Foreskin fibroblast (primary cell): ENCODE measurements at places on chromosomes 7 and 10.
A peak's percentile ranks its signal among the peaks of the same experiment; 100 is the strongest.

- no peak for DNase-seq
Measured at GRCh38 chr7:2237109-2237602, 4.4 kb upstream of the MAD1L1 start.

GRCh38 chr10:69089638-69090599, 2.0 kb downstream of the SRGN start:
- DNase-seq = no peak

GRCh38 chr10:7826971-7827370, 8.7 kb downstream of the TAF3 start:
- peak; percentile 44 for DNase-seq

GRCh38 chr10:3265088-3265487, 92.5 kb upstream of the PITRM1 start:
- no peak for DNase-seq

- no peak for DNase-seq
Measured at GRCh38 chr7:463362-463781, 56.3 kb downstream of the PDGFA start.

DNA sequence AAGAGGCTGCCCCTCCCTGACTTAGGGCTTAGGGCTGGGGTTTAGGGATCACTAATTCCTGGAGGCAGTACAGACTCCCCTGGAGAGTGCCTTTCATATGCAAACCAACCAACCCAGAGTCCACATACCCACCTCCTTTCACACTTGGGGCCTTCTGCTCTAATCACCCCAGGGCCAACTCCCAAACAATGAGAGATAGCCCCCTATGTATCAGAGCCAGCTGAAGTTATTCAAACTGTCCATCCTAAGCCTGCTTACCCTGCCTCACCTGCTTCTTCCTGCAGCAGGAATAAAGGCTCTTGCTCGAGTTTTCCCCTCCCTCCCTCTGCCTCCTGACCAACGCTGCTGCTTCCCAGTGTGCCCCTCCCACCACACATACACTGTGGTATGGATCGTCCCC, 51.8 kb upstream of the SLC35G1 start:
- DNase-seq = no peak

GRCh38 chr7:68461430-68461829, 1136.8 kb upstream of the AUTS2 start:
- no peak for DNase-seq

DNA sequence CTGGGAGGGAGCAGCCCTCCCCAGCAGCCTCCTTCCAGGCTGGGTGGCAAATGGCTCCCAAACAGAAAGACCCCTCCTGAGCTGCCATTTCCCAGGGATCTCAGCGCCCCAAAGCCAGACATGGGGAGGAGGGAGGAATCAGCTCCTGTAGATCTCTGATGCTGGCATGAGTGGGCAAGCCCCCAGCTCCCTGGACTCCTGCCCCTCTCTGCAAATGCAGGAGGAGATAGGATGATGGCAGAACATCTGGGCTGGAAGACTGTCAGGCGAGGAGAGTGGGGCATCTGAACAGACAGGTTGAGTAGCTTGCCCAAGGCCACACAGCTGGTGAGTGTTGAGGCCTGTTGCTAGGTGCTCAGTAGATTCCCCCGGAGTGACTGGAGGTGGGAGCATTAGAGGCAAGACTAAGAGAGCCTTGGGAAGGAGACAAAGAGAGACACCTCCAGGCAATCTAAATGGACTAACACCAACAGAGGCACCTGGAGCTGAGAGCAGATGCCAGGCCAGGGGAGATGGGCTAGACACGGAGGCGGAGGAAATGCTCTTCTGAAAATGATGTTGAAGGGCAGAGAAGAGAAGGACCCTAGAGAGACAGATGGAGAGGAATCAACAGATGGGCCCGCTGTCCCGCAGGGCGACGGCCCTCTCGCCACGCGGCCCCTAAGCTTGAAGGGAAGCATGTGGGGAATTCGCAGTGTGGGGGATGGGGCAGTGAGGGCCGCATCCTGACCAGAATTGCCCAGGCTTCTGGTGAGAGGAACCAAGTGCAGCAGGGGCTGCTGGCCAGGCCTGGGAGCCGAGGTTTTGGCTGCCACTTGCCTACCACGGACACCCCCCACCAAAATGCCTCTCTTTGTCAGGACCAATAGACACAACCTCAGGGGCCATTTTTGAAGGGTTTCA, 84.8 kb upstream of the LRRC4 start:
- no peak for DNase-seq

DNA sequence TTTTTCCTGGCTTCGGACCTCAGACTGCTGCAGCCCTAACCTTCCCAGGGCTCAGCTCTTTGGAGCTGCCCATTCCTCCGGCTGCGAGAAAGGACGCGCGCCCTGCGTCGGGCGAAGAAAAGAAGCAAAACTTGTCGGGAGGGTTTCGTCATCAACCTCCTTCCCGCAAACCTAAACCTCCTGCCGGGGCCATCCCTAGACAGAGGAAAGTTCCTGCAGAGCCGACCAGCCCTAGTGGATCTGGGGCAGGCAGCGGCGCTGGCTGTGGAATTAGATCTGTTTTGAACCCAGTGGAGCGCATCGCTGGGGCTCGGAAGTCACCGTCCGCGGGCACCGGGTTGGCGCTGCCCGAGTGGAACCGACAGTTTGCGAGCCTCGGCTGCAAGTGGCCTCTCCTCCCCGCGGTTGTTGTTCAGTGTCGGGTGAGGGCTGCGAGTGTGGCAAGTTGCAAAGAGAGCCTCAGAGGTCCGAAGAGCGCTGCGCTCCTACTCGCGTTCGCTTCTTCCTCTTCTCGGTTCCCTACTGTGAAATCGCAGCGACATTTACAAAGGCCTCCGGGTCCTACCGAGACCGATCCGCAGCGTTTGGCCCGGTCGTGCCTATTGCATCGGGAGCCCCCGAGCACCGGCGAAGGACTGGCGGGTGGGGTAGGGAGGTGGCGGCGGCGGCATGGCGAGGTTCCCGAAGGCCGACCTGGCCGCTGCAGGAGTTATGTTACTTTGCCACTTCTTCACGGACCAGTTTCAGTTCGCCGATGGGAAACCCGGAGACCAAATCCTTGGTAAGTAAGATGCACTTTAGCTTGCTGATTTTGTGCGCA, at the start of gene PLXDC2:
Gene PLXDC2 (plus strand): TSS at position 22 of the 820 bp plus-strand sequence.
- peak; percentile 65 for DNase-seq

DNA sequence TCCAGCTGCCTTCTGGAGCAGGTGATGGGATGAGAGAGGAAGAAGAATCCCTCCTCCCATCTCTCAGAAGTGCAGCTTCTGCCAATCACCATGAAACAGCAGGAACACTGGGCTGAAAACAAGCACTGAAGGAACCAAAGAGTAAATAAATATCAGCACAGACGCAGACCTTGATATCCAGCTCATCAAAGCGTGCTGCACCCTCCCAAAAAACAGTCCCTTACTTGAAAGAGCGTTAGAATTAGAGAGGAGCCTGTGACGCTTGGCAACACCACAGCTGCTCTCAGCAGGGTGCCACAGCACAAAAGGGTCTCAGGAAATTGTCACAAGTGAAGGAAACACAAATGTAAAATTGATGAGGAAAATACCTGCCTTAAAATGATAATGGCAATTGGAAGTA, 39.5 kb downstream of the KLF6 start:
- no peak for DNase-seq

DNA sequence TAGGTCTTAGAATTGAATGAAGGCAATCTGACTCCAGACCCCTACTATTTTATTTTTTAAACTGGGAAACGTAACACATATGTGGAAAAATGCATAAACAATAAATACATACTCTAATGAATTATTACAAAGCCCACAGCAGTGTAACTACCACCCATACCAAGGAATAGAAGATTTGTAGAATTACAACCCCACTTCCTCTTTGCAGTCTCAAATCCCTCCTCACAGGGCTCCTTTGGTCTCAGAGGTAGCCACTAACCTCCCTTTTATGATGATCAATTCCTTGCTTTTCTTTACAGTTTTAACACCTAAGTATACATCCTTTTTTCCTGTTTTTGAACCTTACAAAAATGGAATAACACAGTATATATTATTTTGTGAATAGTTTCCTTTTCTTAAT, 6.7 kb upstream of the CCDC126 start:
- DNase-seq = no peak

GRCh38 chr7:27187475-27188385, 2.7 kb upstream of the HOXA11 start:
- peak; percentile 58 for DNase-seq

DNA sequence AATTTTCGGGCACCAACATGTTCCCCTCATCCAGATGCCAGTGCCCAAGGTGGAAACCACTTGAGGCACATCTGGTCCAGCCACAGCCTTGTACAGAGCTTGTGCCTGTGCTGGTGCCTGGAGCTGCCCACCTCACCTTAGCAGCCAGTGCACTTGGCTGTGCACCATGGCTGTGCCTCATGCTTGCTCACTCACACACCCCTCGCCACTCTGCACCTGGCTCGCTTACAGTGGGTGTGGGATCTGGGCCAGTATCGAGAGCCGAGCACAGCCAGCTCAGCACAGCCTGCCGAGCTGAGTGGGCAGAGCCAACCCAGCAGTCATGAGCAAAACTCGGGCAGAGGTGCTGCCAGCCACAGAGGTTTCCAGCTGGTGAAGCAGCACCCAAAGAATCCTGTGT, 139.9 kb upstream of the NUPR2 start:
- DNase-seq = no peak

DNA sequence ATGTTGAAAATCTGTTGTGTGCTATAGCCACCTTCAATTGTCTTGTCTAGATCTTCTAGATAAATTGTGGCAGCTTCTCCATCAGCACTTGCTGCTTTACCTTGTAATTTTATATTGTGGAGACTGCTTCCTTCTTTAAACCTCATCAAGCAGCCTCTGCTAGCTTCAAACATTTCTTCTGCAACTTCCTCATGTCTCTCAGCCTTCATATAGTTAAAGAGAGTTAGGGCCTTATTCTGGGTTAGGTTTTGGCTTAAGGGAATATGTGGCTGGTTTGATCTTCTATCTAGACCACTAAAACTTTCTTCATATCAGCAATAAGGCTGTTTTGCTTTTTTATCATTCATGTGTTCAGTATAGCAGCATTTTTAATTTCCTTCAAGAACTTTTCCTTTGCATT, 128.2 kb downstream of the ADAM22 start:
- no peak for DNase-seq

- no peak for DNase-seq
Measured at GRCh38 chr10:62230344-62231121, 38.1 kb downstream of the RTKN2 start.

DNA sequence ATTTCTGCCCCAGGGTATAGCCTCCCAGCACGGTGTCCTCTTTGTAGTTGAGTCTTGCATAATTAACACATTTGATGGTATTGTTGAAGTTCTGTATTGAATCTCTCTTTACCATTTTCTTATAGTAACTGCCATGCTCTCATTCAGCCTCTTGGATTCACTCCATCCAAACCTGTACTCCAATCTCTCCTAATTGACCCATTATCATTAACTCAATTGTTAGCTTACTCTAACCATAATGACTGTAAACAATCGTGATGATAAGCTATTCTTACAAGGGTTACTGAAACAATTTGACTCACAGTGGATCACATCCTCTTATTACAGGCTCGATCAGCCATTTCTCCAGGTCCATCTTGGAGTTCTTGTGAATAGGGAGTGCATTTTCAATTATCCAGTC, 191.9 kb upstream of the AGK start:
- no peak for DNase-seq

DNA sequence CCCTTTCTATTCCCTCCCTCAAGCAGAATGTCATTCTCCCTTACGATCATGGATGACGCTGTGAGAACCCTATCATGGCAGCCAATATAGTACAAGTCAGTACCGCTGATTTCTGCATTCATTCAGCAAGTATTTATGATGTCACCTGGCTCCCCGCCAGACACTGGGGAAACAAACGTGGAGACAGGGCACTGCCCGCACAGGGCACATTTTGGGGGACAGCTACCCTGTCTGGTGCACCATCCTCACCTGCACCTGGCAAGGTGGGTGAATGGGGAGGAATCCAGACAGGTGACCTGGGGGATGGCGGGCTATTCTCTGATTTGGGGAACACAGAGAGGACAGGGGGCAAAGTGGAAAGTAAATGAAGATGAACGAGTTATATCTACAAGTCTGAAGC, 28.4 kb downstream of the MKI67 start:
- DNase-seq = no peak

- DNase-seq = no peak
Measured at GRCh38 chr7:23410446-23411183, 59.7 kb downstream of the IGF2BP3 start.

DNA sequence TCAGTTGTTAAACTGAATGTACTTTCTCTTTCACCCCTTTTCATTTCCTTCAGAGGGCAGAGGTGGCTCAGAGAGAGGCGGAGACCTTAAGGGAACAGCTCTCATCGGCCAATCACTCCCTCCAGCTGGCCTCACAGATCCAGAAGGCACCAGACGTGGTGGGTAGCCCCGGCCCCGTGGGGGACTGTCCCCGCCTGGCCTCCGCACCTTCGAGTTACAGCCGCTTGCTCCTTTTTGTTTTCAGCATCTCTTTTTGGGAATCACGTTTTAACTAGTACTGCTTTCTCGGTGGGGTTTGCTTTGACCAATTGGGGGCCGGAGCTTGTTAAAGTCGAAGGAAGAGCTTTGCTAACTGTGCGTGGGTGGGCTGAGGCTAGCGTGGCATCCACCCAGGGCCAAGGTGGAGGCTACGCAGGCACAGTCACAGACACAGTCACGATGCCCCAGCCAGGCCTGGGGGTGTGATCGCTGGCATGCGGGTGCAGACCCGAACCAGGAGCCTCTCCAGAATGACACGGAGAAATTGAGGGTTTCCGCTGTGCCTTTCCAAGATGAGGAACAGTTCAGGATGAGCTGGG, 116.2 kb upstream of the SH2B2 start:
- DNase-seq = no peak

DNA sequence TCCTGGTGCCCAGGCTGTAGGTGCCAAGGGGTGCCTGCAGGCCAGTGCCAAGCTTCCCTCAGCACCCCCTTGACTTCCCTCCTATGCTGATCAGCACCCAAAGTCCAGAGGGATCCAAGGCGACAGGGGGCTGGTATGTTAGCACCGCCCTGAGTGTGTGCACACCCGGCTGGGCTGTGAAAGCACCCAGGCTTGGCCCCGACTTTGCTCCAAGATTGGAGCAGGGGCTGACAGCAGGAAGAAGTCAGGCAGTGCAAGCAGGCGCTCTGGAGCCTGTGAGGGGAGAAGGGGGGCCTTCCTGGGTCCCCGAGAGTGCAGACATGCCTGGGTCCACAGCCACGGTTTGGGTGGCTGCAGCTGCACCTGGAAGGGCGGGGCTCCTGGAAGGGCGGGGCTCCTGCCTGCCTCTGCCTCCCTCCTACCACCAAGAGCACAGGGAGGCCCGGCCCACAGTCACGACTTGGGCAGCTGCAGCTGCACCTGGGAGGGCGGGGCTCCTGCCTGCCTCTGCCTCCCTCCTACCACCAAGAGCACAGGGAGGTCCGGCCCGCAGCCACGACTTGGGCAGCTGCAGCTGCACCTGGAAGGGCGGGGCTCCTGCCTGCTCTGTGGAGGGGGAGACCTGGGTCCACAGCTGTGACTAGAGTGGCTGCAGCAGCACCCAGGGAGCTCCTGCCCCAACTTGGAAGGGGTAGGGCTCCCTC, 30.2 kb upstream of the ZMYND11 start:
- no peak for DNase-seq

DNA sequence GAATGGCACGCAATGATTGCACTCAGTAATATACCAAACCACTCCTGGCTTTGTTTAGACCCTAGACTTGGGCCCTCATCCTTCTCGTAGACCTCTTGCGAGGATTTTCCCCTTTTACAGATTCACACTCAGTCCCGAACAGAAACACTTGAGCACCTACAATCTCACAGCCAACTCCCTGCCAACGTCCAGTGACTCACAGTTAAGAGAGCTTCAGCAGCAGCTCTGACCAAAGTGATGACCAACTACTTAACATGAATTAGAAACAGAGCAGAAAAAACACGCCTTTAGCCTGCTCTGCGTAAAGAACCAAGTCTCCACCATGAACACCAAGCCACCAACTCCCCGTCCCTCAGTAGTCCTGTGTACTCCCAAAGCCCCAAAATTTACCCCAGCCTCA, 2.2 kb downstream of the DNAJC30 start:
- DNase-seq = peak; percentile 69

GRCh38 chr10:63591600-63592379, 70.6 kb downstream of the REEP3 start:
- no peak for DNase-seq
